Cerebellar nuclear complex (tissue), 1 donor: ENCODE measurements at places on chromosomes 5 and 9.

- no peak for DNase-seq
These were observed 21.7 kb downstream of the TRAF1 start for GRCh38 chr9:120904978-120905301.

DNA sequence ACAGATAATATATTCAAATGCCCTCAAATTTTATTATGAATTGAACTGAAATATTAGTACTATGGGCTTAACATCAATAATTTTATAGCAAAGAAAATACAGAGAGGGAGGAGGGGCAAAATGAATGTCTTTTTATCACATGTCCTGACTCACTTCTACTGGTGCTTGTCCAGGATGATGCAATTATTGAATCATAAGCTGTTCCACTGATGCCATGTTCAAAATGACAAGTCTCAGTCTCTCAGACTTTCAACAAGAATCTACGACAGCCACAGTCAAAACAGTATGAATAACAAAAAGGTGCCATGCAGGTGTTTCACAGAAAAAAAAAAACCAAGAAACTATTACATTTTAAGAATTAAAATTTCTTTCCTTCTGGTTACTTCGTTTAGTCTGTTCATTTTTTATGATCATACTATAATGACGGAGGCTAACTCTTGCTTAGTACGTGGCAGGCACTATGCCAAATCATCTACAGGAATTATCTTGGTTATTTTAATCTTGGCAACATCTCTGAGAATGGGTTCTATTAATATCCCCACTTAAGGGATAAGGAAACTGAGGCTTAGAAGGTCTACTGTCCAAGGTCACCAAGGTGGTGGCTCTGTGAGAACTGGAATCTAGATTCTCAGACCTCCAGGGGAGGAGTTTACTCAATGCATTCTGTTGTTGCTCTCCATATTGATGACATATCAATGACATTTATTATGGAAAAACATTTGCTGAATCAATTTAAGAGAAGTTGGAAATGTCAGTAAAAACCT lies 61.5 kb downstream of the NR3C1 start:
- DNase-seq = no peak

DNA sequence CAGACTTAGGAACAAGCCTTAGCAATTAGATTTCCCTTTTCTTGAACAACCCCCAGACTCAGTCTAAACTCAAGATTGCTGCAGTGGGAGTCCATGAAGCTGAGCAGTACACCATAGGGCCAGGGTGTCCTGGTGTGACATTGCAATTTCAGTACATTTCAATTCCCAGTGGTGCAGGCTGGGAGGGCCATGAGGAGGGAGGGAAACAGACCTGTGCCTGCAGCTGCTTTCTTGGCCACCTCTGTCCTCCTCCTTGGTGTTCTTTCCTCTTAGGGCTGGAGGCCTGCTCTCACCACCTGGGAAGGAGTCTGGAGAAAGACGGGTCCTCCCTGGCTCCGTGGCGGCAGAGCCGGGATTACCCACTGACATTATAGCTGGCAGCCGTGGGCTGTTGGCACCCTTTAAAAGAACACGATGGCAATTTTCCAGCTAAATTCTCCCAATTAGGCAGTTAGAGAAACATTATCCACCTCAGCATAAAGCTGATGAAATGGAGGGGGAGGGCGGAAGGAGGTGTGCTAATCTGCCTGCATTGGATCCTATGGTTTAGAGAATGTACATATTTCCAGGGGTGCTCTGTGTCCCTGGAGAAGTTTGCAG lies 186.4 kb downstream of the SLIT3 start:
- DNase-seq = no peak

GRCh38 chr9:111102793-111103464 lies 64.7 kb upstream of the LPAR1 start:
- no peak for DNase-seq

- DNase-seq = no peak
These were observed 1.6 kb upstream of the SEC16A start for GRCh38 chr9:136484153-136485048.

DNA sequence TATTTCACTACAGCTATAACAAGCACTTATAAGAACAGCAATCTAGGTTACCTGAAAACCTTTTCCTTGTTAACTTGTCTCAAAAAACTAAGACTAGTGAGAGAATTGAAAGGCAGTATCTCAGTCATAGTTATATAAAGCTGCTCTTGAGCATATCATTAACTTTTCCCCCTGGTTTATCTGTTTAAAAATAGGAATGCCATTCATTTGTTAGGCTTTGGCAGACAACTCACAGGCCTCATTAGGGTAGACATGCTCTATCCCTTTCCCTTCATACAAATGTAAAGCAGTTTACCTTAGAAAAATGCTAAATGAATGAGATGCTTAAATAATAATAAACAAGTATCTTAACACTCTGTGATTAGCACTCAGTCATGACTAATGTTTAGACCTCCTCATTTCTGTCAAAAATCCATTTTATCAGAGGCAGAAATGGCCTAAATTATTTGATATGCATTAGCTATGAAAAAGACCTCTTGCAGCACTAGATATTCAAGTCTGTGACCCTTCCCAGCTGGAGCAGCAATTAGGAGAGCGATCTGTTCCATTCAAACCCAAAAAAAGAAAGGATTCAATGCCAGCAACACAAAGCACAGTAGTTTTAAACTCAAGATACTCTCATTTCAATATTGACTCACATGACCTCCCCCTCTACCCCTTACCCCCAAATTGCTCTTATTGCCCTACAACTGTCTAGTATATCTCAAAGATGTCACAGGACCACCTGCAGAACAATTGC lies 1578.8 kb upstream of the WWC1 start:
- DNase-seq = no peak

GRCh38 chr5:52656569-52657246 lies 131.0 kb upstream of the ITGA1 start:
- DNase-seq = no peak

DNA sequence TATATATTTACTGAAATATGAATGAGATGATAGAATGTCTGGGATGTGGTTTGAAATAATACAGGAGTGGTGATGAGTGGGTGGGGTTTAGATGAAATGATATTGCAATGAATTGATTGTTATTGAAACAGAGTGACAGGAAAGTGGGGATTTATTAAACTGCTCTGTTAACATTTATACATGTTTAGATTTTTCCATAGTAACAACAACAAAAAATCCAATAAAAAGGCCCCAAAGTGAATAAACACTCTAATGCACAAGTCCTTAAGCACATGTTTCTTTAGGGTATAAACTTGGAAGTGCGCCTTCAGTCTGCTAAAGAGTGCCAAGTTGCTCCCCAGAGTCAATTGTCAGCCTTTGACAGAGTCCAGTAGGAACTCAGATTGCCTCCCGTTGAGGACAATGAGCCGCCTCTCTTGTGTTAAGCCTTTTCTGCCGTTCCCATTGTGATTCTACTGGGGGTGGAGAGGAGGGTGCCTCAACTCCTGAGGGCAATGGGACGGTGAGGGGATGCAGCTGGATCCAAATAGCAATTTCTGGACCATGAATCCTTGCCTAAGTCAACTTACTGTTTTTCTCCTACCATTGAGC lies 112.3 kb downstream of the SLC28A3 start:
- no peak for DNase-seq
